AG08395 (cell line): ENCODE measurements at places on chromosomes 7 and 10.

- no peak for DNase-seq
Measured at GRCh38 chr10:132743925-132744490, 41.9 kb downstream of the NKX6-2 start.

DNA sequence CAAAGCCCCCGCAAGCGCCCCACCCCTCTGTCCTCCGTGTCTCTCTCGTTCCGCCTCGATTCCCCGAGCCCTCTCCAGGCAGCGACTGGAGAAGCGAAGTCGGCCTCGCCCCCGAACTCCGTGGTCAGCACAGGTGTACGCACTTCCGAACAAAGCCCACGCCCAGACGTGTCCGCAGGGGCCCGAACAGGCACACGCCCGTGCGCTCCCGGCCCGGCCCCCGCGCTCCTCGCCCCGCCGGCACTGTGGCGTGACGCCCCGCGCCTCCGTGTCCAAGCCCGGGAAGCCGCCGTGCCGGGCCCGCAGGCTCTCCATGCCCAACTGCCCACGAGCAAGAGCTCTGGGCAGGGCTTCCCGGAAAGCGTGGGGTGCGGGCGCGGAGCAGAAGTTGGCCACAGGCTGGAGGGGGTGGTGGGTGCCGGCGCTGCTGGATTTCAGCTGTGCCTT is 662 bp downstream of the NRCAM start:
- DNase-seq = no peak

- DNase-seq = no peak
Measured at GRCh38 chr10:55013318-55013717, 212.3 kb upstream of the PCDH15 start.

DNA sequence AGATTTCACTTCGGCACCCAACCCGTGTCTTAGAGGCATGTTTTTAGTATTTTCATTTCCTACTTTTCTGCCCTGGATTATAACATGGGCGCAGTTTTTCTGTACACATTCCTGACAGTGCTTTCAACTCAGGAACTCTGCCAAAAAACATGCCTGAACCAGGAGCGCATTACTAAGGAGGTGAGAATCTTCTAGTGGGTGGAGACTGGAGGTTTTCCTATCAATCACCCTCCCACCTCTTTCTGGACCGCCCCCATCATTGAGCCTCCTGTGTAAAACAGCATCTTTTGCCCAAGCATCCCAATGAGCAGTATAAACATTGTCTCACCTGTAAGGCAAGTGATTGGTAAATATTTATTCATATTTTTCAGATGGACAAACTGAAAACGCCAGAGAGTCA is 53.2 kb downstream of the STK17A start:
- no peak for DNase-seq
